ENCODE measurements at places on chromosomes 7 and 10.

GRCh38 chr7:87476179-87476557 lies 688 bp upstream of the ABCB4 start:
- no peak for DNase-seq

DNA sequence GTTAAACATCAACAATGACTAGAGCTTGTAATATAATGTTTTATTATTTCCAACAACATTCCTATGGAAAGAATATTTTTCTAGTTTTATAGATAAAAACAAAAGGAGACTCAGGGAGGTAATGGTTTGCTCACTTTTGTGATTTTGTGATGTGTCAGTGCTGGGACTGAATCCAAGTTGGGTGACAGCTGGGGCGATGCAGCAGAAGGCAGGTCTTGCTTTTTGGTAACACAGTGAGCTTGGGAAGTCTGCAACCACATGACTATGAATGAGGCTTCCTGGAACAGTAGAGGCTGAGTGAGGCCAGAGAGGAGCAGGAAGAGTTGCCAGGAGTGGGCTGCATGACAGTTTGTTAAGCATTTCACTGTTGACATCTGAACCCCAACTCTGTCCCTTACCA lies 4.9 kb upstream of the YKT6 start:
- DNase-seq = no peak

- DNase-seq = no peak
Measured at GRCh38 chr10:44619521-44619920, 234.6 kb upstream of the CXCL12 start.

- no peak for DNase-seq
Measured at GRCh38 chr7:130505753-130506152, 13.9 kb downstream of the MEST start.

DNA sequence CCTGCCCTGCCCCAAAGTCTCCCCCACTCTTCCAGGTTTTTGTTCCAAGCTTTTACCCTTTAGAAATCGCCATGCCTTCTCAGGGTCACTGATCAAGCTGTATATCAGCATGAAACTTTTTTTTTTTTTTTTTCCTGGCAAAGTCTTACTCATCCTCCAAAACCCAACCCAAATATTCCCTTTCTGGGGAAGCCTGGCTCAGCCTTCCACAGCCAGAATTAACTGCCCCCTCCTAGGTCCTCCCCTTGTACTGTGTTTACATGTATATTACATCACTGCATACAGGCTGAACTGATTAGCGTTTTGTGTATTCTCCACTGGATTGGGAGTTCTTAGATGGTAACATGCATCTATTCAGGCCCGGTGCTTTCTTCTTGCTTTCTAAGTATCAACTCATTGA lies 4.6 kb upstream of the NOBOX start:
- no peak for DNase-seq

GRCh38 chr10:52918714-52919305 lies 146.2 kb upstream of the MBL2 start:
- no peak for DNase-seq

DNA sequence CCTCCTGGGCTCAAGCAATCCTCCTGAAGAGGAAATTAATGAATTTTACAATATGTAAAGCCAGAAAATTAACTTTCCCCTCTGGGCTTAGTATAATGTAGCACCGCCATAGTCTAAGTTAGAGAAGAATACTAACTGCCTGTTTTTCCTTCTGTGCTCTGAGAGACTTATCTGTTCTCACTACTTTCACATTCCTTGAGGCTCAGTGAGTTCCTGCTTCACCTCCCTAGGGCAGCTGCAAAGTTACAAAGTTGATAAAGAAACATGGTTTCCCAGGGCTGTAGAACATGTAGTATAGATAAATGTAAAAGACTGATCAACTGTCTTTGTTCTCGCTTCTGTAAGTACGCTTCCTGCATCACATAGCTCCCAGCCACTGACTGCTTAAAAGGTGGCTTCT lies 16.0 kb upstream of the OLAH start:
- DNase-seq = no peak

GRCh38 chr7:155280446-155281397 lies 17.0 kb upstream of the INSIG1 start:
- DNase-seq = no peak

DNA sequence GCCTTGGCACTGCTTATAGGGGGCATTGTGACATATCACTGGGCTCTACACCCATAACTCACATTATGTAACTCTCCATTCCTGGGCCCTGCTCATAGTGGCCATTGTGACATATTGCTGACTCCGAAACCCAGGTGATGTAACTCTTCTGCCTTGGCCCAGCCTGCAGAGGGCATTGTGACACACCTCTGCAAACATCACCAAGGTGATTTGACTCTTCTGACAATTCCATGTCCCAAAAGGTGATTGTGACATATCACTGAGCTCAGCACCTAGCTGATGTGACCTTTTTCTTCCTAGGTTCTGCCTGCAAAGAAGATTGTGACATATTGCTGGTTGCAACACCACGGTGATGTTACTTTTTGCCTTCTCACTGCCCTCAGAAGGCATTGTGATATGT lies 36.5 kb upstream of the ZNF680 start:
- no peak for DNase-seq

DNA sequence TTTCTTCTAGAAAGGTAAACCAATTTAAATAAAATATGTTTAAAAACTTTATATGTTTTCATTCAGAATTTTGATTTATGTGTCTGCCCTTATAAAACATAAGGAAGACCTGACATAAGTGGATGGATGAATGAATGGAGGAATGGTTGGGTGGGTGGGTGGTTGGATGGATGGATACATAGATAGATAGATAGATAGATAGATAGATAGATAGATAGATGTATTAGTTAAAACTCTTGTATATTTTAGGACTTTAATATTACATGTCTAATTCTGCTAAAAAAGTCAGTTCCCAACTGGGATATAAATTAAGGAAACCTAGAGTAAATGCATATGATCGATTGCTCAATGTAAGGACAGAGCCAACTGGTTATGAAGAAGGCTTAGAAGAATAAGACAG lies 156.3 kb upstream of the WNT16 start:
- DNase-seq = no peak
